Right renal cortex interstitium (tissue), 3 donors: ENCODE measurements at places on chromosomes 13 and 19. TPM values are rescaled to one million over a fixed set of nuclear protein-coding genes. Genes with fewer than 3 reads are reported as not detected.

Gene IRGC
- polyA plus RNA-seq: not detected

GRCh38 chr13:76397413-76397812 lies 488.8 kb downstream of the KCTD12 start:
- DNase-seq: no peak

Gene HIF3A
- 23.8 TPM for polyA plus RNA-seq

GRCh38 chr13:87810920-87811344 lies 139.8 kb downstream of the SLITRK5 start:
- no peak for DNase-seq

GRCh38 chr13:97621631-97622030 lies 187.7 kb downstream of the RAP2A start:
- no peak for DNase-seq

DNA sequence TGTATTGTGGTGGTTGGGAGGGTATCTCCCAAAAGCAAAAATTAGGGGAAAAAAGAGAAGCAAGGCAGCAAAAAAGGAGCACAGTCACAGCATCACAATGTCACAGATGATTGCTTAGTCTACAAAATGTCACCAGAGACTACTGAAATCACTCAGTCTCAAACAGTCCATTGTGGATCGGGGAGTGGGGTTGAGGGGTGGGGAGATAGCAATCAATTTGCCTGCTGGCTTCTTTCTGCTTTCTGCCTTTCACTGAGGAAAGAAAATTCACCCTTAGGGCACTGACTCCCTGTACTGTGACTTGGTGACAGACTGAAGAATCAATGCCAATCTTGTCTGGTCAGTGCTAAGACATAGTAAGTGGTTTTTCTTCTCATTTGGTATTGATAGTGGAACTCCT lies 2127.1 kb upstream of the PCDH20 start:
- no peak for DNase-seq

DNA sequence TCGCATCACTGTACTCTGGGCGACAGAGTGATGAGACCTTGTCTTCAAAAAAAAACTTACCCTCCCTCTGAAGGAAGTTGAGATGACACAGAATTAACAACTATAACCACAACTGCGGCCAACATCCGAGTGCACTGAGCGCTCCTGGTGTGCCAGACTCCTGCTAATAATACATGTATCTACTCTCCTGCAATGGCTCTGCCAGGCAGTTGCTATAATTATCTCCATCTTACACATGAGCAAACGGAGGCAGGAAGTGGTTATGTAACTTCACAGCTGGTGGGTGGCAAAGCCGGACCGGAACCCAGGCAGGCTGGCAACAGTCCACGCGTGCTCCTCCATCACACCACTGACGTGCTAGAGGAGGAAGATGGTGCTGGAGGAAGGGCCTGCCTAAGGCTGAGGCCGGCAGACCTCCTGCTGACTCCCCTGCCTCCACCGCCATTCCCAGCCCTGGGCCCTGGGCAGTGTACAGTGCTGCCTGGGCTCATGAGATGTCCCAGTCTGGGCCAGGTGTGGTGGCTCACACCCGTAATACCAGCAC lies 12.6 kb downstream of the XRCC1 start:
- no peak for DNase-seq

Gene LILRA5
- polyA plus RNA-seq: 0.31 TPM

Gene MAST1
- polyA plus RNA-seq: 0.89 TPM

Gene ASF1B
- 16.3 TPM for polyA plus RNA-seq

DNA sequence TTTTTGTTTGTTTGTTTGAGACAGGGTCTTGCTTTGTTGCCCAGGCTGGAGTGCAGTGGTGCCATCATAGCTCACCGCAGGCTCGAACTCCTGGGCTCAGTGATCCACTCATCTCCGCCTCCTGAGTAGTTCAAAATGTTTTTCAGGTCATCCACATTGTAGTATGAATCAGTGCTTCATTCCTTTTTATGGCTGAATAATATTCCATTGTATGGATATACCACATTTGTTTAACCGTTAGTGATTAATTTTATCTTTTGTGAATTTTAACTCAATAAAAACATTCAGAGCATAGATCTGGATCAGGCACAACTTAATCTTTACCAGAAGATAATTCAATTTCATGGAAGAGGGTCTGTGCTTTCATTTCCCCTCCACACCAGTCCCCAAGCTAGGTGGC lies 47.7 kb downstream of the VAV1 start:
- DNase-seq: no peak

GRCh38 chr13:104389691-104390090 lies 1323.5 kb upstream of the SLC10A2 start:
- no peak for DNase-seq

Gene WDR87
- 0.01 TPM for polyA plus RNA-seq

DNA sequence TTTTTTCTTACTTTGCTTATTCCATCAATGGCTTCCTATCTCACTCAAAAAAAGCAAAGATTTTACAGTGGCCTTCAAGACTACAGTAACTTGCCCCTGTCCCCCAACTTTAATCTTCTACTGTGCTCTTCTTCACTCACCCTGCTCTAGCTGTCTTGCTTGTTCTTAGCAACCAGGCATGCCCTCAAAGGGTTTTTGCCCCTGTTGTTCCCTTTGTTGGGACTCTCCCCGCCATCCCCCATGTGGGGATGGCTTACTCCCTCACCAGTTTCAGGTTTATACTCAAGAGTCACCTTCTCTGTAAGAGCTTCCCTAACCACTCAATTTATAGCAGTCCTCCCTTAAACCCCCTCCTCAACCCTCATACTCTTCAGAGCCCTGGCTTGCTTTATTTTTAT lies 5.4 kb downstream of the MTMR6 start:
- no peak for DNase-seq
